NCI-H1694 (cell line): ENCODE measurements at places on chromosomes 2 and 18.

GRCh38 chr2:191730263-191730662, 52.3 kb downstream of the NABP1 start:
- no peak for DNase-seq

- no peak for DNase-seq
These were observed 274.5 kb downstream of the MYCN start for GRCh38 chr2:16214861-16215260.

DNA sequence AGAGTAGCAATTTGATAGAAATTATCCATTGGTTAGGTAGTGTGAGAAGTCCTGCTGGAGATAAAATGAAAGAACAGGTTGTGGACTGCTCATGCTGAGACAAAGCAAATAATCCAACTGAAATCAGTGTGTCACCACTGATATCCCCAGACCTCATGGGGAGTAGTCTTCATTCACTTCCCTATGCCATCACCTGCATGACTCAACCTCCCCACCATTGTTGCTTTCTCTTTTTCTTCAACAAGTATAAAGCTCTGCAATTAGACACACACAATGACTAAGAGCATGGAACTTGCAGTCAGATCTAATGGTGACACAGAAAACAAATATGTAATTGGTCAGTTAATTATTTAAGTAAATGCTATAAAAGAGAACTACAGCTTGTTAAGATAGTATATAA, 475.3 kb downstream of the RIT2 start:
- no peak for DNase-seq

DNA sequence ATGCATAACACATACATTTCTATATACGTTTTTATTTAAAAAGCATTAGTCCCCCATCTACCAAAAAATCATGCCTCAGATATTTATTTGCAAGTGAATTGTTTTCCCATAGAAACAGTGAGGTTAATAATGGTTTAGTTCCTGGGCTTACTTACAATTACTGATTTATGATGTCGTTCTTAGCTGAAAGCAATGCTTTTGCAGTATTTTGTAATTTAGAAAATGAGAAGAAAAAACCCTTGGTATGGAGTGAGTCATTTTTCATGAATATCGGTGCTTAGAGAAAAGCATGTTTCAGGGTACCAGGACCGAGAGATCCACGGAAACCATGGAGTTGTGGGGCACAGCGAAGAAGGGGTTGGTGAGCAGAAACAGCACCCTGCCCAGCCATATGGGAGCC, 12.0 kb upstream of the CDK15 start:
- DNase-seq = no peak

- no peak for DNase-seq
These were observed 293.2 kb upstream of the FIGN start for GRCh38 chr2:164028814-164029534.

- DNase-seq = no peak
These were observed 261.6 kb upstream of the SPOPL start for GRCh38 chr2:138239902-138240491.

DNA sequence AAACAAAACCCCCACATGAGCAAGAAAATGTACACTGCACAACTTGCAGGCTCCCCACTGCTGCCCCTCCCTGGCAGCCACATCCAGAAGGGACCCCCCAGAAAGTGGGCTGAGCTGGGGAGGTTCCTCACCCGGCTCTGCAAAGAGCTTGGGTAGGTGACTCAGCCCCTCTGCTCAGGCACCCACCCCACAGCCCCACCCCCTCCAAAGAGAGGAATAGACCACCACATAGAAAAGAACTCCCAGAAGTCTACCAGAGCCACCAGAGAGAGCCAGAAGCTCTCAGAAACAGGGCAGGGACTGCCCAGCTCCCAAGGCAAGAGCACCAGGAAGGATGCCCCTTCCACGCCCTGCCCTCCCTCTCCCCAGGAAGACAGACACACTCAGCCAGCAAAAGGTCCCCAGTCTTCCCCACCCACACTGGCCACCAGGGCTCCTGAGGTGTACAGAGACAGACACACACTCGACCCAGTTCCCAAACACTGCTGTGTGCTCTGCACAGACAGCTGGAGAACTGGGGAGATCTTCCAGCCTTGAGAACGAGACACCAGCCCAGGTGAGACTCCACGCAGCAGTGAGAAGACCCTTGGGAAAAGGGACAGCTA, 28.2 kb downstream of the BIN1 start:
- no peak for DNase-seq

GRCh38 chr2:15222856-15223255, 338.3 kb downstream of the NBAS start:
- DNase-seq = no peak

DNA sequence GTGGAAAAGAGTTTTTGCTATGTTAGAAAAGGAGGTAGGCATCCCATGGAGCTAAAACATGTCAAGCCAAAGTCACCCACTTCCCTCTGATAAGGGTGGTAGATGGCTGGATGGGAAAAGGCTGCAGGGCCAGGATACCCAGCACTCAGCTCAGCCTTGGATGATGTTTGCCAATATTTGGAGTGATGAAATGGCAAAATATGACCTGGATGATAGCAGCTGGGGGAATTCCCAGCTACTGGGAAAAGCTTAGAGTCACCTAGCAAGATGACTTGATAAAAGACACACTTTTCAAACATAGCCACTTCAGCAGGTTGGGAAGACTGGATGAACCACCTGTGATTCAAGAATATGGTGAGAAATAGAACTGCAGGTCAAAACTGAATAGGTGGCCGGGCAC, 10.1 kb downstream of the RFX8 start:
- no peak for DNase-seq

- no peak for DNase-seq
These were observed 571.9 kb upstream of the PKDCC start for GRCh38 chr2:41475959-41476358.

DNA sequence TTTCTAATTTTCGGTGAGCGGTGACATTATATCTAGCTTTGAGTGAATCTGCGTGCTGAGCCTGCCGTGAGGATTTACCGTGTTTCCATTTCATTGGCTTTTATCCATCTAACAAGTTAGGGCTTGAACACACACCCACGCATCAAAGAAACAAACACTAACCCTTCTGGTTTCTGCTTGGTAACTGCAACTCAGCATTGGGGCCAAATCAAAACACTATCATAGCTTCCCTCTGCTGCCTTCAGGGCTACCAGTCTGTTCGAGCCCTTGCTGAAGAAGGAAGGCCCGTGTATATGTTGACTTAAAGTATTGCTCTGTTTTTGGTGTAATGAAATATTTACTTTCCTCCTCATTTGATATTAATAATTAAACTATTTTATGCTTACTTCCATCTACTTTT, 227.2 kb downstream of the PHLPP1 start:
- peak; percentile 39 for DNase-seq

GRCh38 chr18:48679236-48679635, 140.4 kb downstream of the CTIF start:
- DNase-seq = no peak

DNA sequence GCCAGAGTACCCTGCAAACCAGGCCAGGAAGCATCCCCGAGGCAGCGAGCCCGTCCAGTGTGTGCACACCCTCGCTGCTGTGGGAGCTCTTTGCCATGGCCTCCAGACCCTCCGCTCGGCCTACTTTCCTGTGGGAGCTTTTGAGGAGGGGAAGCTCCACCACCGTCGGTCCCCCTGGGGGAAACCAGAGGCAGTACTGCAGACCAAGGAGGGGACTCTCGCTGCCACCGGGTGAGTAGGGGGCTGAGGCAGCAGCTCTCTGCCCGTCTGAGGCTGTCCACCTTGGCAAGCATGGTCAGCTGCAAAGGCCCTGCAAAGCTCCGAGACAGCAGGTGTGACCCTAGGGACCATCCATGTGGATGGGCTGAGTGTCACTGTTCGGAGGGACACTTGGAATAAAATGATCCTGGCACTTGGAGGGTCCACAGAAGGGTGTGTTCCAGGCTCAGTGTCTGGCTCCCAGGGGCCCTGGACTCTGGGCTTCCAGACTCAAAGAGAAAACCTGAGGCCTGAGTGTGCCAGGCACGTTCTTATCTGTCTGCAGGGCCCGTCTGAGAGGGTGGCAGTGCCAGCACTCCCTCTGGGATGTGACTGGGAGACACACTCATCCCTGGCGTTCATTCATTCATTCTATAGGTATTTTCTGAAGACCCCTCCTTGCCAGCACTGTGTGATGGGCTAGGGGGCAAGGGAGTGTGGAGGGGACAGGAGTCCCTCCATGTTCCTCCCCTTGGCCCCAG, 282.8 kb upstream of the HS6ST1 start:
- DNase-seq = no peak

GRCh38 chr2:150878356-150878755, 383.3 kb downstream of the RBM43 start:
- DNase-seq = no peak

DNA sequence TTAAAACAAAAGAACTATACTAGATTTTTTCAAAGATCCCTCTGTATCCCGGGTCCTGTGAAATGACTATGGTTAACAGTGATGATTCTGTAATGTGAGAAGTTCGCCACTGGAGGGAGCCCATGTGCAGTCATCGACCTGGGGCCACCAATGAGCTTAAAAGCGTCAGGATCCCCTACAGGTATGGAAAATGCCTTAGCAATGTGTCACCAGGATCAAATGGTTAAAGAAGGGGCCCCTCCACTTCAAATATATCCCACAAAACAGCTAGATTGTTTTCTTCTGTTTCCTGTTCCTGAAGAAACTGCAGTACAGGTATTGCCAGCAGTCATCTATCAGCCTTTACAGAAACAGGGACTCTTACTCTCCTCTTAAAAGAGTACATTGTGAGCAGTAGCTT, 15.3 kb downstream of the CHRNA1 start:
- peak; percentile 63 for DNase-seq

GRCh38 chr2:209901172-209901571, 101.3 kb upstream of the RPE start:
- no peak for DNase-seq

- DNase-seq = no peak
These were observed 88.7 kb upstream of the ATG16L1 start for GRCh38 chr2:233162770-233163169.

DNA sequence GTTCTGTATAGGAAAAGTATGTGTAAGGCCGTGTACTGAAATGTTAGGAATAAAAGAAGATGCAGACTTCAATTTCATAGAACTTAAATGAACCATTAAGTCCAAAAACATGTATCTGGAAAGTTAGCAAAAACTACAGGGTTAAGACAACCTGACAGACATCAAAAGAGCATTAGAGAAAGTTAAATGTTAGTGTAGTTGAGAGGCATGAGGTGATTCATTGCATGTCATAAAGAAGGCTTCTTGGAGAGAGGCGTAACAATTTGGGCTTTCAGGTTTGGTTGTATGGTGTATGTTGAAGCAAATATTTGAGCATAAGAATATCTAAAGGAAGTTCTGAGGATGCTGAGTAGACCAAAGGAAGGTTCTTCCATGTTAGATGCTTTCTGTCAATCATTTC, 6.3 kb downstream of the EPC2 start:
- no peak for DNase-seq
